Activated CD4-positive, alpha-beta T cell treated with anti-CD3 and anti-CD28 coated beads, Interleukin-2, amount 50 U/mL, for 48 hours (primary cell): ENCODE measurements at places on chromosomes 3 and 15.

- DNase-seq = no peak
These were observed 62.2 kb downstream of the SOX2 start for GRCh38 chr3:181773921-181774320.

- peak; percentile 46 for DNase-seq
These were observed 67.2 kb downstream of the EFHB start for GRCh38 chr3:19866751-19867347.

DNA sequence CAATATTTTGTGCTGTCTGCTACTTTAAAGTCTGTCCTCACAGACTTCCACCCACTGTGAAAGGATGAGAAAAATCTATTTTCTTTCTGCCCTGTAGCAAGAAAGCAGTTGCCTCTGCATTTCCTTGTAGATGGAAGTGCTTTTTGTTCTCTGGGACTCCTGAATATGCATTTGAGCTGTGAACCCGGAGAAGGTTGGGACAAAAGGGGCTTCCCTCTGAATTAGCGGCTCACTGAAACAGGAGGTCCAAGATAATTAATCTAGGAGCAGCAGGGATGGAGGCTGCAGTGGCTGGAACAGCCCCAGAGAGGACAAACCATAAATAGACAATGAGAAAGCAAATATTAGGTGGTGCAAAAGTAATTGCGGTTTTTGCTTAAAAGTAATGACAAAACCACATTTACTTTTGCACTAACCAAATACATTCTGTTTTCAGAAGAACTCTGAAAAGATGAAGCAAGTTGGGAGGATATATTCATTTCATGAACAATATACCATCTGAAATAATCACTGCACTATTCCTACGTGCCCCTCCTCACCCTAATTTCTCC is 143.4 kb upstream of the KBTBD8 start:
- DNase-seq = no peak

- DNase-seq = no peak
These were observed 8.9 kb upstream of the ADAMTS17 start for GRCh38 chr15:100350434-100351226.

DNA sequence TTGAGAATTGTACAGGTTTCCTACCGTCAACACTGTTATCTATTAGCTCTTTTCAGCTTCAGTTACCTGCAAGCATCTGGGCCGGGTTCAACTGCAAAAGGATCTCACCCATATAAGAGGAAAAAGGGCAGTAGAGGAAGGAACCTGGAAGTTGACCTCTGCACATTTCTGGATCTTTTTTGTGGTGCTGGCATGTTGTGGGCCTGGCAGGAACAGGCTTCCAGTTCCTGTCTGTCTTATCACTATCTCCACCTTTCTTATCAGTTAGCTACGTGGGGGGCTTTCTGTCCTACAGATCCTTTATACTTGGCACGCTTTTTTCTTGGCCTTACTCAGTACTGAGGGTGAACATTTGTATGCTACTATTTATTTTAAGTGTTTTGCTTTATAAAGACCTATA is 42.2 kb upstream of the TJP1 start:
- no peak for DNase-seq

- DNase-seq = no peak
These were observed 67.2 kb downstream of the EIF4E3 start for GRCh38 chr3:71657831-71658530.

- DNase-seq = peak; percentile 26
These were observed 779 bp upstream of the CTNNB1 start for GRCh38 chr3:41198526-41198925.

DNA sequence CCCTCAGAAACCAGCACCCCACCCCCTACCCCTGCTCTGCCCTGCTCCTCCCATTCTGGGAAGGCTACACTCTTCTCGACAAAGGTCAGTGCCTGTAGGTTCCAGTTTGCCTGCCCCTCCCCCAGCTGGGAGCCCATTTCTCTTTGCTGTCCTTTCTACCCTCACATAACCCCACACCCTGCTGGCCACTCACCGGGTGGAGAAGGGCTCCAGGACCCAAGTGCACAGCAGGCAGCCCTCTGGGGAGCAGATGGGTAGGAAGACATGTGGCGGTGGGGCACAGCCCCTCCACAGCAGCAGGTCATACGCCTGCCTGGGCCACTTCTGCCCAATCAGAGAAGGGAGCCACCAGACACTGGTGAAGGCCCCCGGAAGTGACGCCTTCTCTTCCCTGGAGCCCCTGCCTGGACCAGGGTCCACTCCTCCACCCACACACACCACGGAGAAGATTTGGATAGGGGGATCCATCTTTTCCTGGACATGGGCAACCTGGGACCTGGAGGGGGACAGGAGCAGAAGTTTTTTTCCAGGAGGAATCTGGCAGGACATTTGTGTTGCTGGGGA is at the start of gene THPO:
TSS of gene THPO (minus strand) at position 326 of the 564 bp plus-strand sequence. CDS start 1,948 bp downstream, outside the sequence.
- no peak for DNase-seq

DNA sequence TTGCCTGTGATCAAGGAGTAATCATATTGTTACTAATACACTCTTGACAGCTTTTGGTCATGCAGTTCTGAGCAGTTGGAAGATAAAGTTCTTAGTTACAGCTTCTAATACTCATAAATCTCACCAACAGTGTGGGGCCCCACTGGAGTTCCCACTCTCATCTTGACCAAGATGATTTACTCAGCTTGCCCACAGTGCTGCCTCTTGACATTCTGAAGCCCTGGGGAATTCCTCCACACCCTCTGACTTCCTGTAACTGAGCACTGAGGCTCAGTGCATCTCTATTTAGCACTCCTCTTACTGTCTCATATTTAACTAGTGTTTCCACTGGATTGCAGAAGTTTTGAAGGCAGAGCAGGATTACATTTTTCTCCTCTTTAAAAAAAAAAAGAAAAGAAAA is 1.9 kb upstream of the ARL6IP5 start:
- peak; percentile 70 for DNase-seq

DNA sequence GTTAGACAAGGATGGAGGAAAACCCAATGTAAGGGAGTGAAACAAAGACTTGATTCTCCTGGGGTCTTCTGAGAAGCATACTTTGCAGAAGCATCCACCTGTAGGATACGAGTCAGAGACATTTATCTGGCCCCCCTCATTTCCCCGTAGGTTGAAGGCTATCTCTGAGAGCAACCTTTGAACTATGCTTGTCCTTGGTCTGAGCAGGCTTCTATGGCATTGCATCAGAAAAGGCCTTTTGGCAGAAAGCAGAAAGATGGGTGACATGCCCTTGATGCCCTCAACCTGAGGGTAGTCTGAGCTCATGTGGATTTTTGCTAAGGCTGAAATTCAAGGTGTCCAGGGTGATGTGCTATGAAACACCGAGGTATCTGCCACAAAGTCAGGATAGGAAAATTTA is 131.6 kb upstream of the SGO1 start:
- DNase-seq = no peak

- DNase-seq = no peak
These were observed 25.4 kb upstream of the DET1 start for GRCh38 chr15:88571852-88572259.

- no peak for DNase-seq
These were observed 30.1 kb downstream of the SH3GL3 start for GRCh38 chr15:83477172-83477807.
